C1 segment of cervical spinal cord (tissue), 14 donors: ENCODE measurements at places on chromosomes 13 and 19.

- no peak for DNase-seq
These were observed 13.2 kb upstream of the UQCR11 start for GRCh38 chr19:1618157-1619093.

DNA sequence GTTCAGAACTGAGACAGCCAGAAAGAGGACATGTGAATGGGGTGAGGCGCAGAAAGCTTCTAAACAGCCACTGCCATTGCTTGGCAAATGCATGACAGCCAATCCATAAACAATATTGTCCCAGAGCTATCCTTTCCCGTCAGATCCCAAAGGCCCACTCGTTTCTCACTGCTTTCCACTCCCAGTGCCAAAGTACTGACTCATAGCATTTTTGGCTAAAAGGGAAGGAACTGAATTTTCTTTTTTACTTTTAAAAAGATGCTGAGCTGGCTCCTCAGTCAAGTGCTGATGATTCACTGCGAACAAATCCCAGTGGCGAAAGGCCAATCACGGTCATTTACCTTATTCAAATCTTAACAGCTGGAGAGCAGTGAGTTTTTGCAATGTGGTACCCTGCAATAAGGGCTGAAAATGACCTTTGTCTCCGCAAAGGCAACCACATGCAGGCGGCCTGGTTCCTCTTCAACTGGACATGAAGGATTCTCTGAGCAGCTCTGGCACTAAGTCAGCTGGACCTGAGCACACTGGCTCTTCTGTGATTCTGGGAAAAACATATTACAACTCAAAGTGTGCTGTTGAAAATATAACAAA is 151.7 kb downstream of the DCLK1 start:
- peak; percentile 77 for DNase-seq

- no peak for DNase-seq
These were observed 202.1 kb downstream of the TBC1D4 start for GRCh38 chr13:75279834-75280369.

GRCh38 chr19:47381653-47382279 is 32.7 kb downstream of the DHX34 start:
- no peak for DNase-seq

GRCh38 chr13:44232774-44233173 is 140.8 kb upstream of the SERP2 start:
- DNase-seq = no peak

DNA sequence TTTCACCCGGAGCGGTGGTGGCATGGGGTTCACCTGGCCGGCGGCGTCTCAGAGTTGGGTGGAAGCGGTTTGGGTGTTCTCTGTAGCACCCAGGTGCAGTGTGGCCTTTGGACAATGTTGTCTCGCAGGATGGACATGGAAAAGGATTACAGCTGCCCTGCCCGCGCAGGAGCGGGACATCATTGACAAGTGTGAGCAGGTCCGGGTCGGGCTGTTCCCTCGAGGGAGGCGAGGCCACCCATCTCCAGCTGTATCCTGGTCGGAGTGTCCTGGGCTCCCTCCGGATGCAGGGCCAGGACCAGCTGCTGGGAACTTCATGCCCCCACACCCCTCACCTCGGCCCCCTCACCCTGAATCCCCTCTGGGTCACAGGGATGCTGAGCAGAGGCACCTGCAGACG is 7.8 kb upstream of the ZNF14 start:
- no peak for DNase-seq

- DNase-seq = peak; percentile 66
These were observed 33.1 kb downstream of the CEBPG start for GRCh38 chr19:33406521-33407139.

- no peak for DNase-seq
These were observed 107.1 kb downstream of the UBL3 start for GRCh38 chr13:29743201-29743786.

- no peak for DNase-seq
These were observed 16.9 kb upstream of the LAMP1 start for GRCh38 chr13:113280126-113280525.

DNA sequence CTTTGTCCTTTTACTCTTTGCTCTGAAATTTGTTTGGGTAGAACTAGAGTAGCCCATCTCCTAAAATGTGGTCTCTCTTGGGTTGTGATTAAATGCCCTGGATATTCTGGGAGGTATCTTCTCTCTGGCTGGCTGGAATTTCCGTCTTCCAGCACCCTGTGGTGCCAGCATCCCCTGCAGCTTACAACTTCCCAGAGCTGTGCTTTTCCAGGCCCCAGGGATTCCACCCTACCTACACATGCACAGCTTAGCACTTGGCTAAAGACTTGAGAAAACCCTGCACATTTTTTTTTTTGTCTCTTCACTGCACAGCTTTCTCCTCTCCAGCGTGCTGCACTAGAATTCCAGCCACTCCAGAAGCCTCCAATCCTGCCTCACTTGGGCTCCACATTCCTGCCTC is 334.7 kb downstream of the IRS2 start:
- no peak for DNase-seq
